Inflammatory macrophage treated with lipopolysaccharide for 1 hour (primary cell): ENCODE measurements at places on chromosomes 1 and 21.

GRCh38 chr1:2340918-2341254 is 50.5 kb downstream of the MORN1 start:
- DNase-seq: no peak

- DNase-seq: no peak
Measured at GRCh38 chr1:30689901-30690645, 33.3 kb downstream of the MATN1 start.

DNA sequence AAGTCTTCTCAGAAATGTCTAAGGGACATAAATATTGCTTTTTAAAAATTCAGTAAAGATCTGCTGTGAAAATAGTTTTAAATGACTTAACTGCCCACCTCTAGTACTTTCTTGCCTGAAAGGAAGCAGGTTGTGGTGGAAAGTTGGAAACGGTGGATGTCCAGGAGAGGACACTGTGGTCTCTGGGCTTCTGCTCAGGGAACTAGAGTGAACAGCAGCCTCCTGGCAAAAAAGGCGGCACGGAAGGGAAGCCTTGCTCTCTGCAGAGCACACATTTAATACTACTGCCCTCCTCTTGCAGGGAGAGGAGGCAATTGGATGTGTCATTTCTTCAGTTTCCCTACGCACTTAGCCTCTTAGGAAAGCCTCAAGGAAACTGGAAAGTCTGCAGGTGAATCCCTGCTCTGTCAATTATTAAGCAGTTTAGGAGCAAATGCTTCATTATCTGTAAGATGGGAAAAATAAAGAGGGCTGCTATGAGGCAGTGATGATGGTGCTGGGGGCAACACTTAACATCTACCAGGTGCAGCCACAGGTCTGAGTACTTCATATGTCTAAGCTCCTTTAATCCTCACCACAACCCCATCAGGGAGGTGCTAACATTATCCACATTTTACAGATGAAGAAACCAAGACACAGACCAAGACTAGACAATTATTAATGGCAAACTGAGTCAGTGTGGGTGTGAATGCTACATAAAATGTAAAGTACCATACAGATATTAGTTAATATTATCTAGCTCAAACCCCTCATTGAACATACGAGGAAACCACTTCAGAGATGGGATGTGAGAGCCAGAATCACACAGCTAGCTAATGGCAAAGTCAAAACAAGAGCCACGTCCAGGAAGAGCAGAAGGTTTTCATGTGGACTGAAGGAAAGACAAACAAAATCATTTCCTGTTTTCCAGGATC is 108.9 kb upstream of the ADAR start:
- DNase-seq: no peak

DNA sequence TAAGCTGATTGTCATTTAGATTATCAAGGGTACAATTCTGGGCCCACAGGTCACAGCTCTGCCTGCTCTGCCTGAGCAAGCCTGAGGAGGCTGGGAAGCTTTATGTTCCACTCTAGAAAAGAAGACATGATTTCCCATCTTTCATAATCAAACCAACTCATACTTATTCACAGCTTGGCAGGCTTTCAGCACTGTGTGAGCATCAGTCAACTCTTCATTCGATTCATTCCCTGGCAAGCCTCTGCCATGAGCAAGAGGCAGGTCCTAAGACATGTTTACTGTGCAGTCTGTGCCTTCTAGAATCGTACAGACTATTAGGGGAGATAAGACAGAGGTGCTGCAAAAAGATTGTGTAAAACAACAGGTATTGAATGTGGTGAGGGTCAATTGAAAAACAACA is 24.5 kb upstream of the KIRREL1 start:
- no peak for DNase-seq

DNA sequence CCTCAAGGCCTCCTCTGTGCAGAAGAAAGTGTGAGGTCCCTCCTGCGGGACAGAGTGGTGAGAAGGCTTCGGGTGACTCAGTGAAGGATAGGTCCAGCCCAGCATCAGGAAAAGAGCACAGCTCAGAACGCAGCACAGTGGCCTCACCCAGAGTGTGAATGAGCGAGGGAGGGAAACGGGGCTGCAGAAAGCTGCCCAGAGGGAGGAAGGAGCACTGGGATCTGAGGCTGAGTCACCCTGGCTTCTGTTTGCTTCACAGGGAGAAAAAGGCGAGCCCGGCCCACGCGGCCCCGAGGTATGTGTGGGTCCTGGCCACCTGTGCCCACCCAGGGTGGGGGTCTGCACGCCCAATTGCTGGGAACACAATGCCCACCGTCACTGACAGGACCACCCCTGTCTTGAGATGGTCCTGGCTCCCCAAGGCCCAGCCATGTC is 24.3 kb downstream of the COL6A2 start:
- no peak for DNase-seq

DNA sequence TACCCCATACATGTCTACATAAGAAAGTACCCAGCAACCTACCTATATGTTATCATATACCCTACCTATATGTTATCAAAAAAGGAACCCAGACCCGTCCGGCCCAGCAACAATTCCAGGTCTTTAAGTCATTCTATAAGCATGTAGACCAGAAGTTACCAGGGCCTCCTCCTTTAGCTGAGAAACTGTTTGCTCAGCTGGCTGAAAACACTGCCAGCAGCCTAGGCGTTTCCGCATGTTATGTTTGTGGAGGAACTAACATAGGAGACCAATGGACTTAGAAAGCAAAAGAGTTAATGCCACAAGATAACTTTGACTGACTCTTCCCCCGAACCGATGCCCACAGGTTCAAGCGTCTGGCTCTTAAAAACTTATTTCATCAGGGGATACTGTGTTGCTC is 7.1 kb upstream of the ZNF678 start:
- no peak for DNase-seq

- no peak for DNase-seq
Measured at GRCh38 chr21:28857752-28858151, 134.9 kb downstream of the LTN1 start.

GRCh38 chr1:179779645-179780272 is 36.7 kb downstream of the FAM163A start:
- no peak for DNase-seq

DNA sequence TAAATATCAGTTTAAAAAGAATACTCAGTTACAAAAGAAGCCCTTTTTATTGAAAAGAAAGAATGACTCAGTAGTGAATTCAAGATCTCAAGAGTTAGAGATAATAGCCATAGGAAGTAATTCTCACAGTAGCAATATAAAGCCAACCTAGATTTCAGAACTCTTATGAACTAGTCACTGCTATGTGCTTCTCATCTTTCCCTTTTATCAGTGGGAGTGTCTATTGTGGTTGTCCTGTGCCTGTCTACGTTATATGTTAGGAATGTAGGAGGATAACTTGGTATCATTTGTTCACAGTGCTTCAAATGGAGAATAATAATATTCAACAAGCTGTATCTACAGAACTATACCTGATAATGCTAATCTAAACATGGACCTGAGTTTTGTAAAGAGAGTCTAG is 73.1 kb upstream of the RGS21 start:
- no peak for DNase-seq

DNA sequence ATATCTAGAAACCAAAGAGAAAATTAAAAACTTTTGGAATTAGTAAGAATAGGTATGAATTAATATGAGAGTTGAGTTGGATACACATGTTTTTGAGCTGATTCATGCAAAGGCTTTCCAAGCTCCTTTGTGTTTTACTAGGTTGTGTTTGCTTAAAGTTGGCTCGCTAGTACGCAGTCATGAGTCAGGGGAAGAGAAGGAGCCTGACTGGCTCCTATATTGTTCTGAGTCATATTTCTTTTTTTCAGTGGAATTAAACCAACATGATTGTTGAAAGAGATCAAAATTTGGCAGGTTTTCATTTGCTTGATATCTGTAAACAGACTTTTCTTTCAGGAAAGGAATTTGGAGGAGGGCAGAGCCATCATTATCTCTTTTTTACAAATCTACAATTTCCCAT is 66.7 kb downstream of the MAGI3 start:
- DNase-seq: no peak

- DNase-seq: no peak
Measured at GRCh38 chr1:9700340-9700739, 48.8 kb downstream of the PIK3CD start.

- DNase-seq: no peak
Measured at GRCh38 chr1:197330213-197330612, 62.2 kb downstream of the CRB1 start.

DNA sequence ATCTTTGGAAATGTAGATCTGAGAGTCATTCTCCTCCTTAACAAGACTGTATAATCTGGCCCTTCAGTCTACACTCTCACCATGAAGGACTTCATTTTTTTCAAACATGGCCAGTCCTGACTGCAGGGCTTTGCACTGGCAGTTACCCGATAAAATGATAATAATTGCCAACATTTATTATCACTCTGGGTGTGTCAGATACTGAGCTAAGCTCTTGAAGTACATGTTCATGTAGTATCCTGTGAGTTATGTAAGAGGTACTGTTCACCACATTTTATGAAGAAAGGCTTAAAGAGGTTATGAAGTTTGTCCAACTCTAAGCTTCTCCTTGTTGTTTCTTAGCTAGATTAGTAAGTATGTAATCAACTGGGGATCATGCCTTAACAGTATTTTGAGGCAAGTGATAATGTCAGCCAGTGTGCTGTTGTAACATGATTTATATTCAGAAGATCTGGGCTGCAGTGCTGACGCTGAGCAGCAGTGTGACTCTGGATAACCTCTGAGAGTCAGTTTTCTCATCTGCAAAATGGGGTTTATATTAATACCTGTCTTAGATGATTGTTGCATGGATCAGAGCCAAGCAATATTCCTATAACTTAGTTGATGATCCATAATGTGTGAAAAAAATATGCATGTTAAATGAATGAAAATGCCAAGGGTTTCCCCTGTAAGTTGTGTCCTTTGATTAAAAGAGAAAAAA is 42.1 kb upstream of the LEPR start:
- DNase-seq: no peak

- DNase-seq: peak; percentile 56
Measured at GRCh38 chr1:204377800-204378668, 18.3 kb upstream of the PLEKHA6 start.

DNA sequence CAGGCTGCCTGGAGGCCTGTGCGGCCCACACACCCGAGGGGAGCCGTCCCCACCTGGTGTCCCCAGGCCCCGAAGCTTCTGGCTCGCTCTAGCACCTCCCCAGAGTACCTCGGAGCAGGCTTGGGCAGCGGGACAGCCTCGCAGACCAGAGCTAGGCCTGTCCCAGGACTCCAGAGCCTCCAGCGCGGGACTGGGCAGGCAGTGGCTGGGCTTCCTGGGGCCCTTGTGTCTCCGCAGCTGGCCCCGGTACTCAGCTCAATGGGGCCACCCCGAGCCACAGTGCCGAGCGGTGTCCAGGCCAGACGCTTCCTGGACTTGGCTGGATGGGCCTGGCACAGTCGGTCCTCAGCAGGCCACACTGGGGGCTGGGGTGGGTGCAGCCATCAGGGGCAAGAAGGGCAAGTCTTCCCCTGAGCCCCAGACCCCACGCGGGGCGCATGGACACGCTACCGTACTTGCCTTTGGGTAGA is 4.9 kb downstream of the SCNN1D start:
- DNase-seq: no peak

GRCh38 chr1:235632506-235633401 is 16.8 kb downstream of the GNG4 start:
- peak; percentile 37 for DNase-seq

- DNase-seq: no peak
Measured at GRCh38 chr1:69148731-69149130, 419.0 kb upstream of the LRRC7 start.

DNA sequence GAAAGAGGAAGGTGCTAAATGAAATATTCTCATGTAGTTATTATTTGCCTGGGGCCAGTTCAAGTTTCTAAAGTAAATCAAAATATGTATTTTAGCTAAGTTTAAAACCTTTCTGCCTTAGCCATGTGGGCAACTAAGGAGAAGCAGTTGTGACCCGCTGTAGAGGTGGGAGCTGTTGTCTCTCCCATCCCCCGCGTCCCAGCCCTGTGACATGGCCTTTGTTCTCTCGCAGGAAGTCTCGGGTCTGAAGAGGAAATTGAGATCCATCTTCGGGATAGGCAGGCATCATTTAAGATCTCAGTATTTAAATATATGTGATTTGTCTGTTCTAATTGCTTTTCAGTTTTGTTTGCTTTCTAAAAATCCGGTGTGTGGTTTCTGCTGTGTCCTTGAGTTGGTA is 121.5 kb downstream of the CAMTA1 start:
- no peak for DNase-seq

DNA sequence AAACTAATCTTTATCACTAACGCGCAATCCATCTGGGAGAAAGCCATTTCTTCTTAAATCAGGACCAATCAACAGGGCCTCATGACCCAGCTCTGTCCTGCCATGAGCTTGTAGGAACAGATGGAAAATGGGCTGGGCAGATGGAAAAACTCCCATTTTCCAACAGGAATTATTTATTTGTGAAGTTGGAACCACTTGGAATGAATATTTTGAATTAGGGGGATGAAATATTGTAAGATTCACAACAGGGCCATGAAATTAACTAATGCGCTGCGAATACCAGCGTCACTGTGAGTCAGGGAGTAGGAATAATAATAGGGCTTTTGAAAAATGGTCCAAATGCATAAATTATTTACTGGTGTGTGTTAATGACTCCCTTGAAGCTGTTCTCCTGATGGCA is 53.1 kb upstream of the CYP2J2 start:
- no peak for DNase-seq

DNA sequence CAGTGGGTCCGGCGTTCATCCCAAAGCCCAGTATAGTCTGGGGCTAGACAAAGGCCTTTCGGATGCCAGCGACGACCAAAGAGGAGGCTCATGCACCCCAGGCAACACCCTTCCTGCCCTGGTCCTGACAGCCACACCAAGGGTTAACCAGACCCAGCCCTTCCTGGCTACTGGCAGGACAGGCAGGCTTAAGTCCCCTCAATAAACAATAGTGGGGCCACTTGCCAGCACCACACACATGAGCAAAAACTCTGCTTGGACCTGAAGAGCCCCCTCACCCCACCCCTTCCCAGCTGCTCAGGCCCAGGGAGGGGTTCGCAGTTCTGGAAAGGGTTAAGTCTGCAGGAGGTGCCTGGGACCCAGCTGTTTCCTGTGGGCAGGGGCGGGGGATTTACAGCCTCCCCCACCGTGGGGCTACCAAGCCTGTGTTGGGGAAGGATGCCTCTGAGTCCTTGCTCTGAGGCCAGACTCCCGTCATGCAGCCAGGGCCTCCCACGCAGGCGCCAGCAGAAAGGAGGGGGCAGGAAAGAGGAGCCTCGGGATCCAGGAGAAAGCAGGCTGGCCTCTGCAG is 18.2 kb downstream of the PHLDA3 start:
- peak; percentile 94 for DNase-seq
